ENCODE measurements at places on chromosomes 7 and 10.

DNA sequence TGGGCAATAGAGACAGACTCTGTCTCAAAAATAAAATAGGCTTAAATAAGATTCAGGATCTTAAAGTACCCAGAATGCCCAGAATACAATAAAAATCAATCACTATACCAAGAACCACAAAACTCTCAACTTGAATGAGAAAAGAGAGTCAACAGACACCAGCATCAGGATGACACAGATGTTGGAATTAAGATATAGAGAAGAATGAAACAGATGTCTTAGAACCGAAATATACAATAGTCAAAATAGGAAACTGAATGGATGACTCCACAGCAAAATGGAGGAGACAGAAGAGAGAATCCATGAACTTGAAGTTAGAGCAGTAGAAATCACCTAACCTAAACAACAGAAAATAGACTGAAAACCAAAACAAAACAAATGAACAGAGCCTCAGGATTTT lies 29.6 kb downstream of the POR start:
- DNase-seq: no peak

DNA sequence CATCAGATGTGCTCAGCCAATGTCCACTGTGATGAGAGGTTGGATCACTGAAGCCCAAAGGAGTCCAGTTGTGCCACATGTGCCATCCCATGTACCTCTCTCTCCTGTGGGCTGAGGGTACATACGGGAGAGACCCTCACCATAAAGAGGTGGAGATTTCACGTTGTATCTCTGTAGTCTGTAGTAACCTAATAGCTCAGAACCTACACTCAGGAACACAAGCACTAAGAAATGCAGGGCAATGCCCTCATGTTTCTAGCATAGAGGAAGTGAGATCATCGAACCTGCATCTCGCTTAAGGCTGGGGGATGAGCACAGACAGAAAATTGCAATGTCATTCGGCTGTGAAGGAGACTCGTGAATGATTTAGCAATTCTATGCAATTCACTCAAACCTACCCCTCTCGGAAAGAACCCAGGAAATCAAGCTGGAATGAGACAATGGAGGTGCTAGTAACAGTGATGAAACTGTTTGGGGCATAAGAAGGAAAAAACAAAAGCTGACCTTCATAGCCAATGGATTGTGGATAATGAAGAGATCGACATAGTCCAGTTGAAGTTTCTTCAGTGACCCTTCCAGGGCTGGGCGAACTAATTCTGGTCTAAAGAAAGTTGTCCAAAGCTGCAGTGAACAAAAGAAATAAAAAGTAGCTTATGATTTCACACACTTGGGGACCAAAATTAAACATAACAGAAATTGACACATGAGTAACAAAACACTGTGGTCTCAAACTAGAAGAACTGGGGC lies 80.3 kb upstream of the UCN3 start:
- DNase-seq: peak; percentile 50

- DNase-seq: no peak
These were observed 597.9 kb upstream of the DPP6 start for GRCh38 chr7:153454306-153454705.

GRCh38 chr10:6574664-6575176 lies 5.4 kb downstream of the PRKCQ start:
- no peak for DNase-seq

- no peak for DNase-seq
These were observed 70.4 kb downstream of the CUBN start for GRCh38 chr10:17059197-17059688.

DNA sequence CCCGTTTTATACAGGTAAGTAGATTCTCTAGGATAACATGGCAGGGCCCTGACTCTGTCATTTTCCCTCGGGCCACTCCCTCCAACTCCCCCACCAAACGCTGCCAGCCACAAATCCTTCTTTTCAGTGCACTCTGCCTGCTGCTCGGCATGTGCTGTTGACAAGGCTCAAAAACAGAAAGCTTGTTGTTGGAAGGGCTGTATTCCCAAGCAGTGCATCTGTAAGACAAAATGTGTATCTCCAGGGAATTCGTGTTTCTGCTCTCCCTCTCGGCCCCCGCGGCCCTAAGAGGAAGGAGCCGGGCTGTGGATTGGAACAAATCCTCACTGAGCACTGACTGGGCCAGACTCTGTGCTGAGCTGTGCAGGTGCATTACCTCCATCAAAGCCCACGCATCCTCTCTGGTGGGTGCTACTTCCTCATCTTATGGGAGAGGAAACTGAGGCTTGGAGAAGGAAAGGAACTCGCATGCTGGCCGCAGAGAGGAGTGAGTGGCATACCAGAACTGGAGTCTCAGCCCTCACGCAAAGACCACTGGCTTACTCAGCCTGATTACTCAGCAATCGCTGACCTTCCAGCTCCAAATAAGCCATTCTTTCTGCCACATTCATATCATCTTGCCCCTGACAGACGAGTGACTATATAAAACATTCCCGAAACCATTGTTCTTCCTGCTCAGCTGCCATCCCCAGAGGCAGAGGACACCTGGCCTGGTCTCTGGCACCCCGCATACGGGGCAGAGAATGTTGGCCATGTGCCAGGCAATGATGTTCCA lies 33.5 kb upstream of the ENO4 start:
- no peak for DNase-seq
